Panc1 (cell line): ENCODE measurements at places on chromosomes 16 and 17.

- no peak for DNase-seq
Measured at GRCh38 chr17:76781056-76781982, 43.4 kb downstream of the MFSD11 start.

DNA sequence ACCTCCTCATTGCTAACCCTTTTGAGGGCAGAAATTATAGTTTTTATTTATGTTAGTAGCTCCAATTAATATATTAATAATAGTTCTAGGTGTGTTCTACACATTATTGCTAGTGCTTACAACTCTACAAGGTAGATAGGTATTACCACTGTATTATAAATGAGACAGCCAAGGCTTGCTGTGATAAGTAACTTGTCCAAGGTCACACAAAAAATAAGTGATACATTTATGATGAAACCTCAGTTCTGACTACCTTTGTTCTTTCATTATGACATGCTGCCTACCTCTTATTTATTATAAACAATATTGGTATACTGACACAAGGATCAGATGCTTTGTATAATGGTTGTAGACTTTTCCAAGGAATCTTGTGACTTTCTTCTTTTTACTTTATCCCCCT, 41.2 kb downstream of the NFAT5 start:
- DNase-seq: no peak

GRCh38 chr16:18783430-18784341, 6.4 kb downstream of the RPS15A start:
- no peak for DNase-seq

DNA sequence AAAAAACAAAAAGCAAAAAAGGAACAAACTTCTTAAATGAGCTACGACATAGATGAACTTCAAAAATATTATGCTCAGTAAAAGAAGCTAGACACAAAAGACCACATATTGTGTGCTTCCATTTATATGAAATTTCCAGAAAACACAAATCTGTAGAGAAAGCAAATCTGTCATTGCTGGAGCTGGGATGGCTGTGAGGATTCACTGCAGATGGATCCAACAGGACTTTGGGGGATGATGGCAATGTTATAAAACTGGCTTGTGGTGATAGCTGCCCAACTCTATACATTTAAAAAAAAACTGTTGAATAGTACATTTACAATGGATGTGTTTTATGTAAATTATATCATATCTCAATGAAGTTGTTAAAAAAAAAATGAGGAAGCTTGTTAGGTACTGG, 52.6 kb upstream of the MAP3K14 start:
- no peak for DNase-seq

DNA sequence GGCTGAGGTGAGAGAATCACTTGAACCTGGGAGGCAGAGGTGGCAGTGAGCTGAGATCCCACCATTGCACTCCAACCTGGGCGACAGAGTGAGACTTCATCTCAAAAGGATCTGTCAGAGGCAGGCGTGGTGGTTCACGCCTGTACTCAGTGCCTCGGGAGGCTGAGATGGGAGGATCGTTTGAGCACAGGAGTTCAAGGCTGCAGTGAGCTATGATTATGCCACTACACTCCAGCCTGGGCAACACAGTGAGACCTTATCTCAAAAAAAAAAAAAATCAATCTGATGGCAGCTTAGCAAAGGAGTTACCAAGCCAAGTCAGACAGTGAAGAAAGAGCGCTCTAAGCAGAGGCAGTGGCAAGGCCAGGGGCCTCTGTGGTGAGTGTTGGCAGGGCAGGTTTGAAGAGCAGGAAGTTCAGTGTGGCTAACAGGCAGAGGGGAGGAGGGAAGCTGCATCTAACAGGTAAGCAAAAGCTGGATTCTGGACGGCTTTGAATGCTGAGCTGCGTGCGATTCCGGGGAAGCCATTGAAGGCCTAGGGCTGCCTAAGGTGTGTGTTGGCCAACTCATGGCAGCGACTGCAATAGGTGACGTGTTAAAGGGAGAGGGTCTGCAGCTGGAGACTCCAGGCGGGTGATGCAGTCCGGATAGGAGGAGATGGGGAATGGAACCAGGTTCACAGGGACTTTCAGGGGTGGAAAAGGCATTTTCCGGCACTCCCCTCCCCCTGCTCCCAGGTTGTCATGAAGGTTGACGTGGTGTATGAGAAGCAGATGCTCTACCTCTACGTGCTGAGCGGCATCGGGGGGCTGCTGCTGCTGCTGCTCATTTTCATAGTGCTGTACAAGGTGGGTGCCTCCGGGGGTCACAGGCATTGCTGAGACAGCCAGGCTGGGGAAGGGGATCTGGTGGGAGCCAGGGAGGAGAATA, 7.0 kb downstream of the ZNF768 start:
- DNase-seq: no peak
